ENCODE measurements at places on chromosomes 7 and 10. TPM values are rescaled to one million over a fixed set of nuclear protein-coding genes. Genes with fewer than 3 reads are reported as not detected.

DNA sequence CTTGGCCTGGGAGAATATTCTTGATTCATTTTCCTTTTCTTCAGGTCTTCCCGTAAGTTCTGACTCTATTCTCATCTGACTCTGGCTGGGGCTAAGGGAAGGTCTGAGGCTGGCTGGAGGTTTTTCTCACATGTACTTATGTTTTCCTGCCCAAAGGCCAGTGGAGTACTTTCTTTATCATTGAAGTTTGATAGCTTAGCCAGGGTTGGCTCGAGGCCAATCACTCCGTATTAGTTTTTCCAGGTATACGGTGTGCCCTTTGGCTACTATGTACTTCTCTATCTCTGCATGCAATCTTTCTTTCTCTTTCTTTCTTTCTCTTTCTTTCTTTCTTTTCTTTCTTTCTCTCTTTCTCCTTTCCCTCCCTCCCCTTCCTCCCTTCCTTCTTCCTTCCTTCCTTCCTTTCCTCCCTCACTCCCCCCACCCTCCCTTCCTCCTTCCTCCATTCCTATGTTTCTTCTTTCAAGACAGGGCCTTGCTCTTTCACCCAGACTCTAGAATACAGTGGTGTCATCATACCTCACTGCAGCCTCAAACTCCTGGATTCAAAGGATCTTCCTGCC, 26.8 kb upstream of the VKORC1L1 start:
- no peaks in the 10 kb centered on the region for H3K4me1 ChIP-seq
- no peak for DNase-seq
- H3K36me3 ChIP-seq, result no peaks in the 10 kb centered on the region
- no peak overlapping the region for H3K27ac ChIP-seq
- peaks cover under 1% of the 10 kb centered on the region for H3K27me3 ChIP-seq

- no peaks in the 10 kb centered on the region for H3K4me1 ChIP-seq
- no peak for DNase-seq
- H3K36me3 ChIP-seq, result no peaks in the 10 kb centered on the region
- no peaks in the 10 kb centered on the region for H3K27me3 ChIP-seq
- H3K27ac ChIP-seq, result no peak overlapping the region
These were observed 59.7 kb downstream of the TFAM start for GRCh38 chr10:58444876-58445275.

The TMEM168 gene
- total RNA-seq, result 16.0 TPM

GRCh38 chr10:63657761-63658160, 136.6 kb downstream of the REEP3 start:
- no peaks in the 10 kb centered on the region for H3K4me1 ChIP-seq
- H3K36me3 ChIP-seq, result no peaks in the 10 kb centered on the region
- no peak overlapping the region for H3K4me3 ChIP-seq
- H3K27me3 ChIP-seq, result no peaks in the 10 kb centered on the region

GRCh38 chr10:79336276-79336675, 11.0 kb upstream of the PPIF start:
- peaks cover 7% of the 10 kb centered on the region for H3K4me1 ChIP-seq
- H3K4me3 ChIP-seq, result no peak overlapping the region
- H3K27ac ChIP-seq, result no peak overlapping the region
- H3K36me3 ChIP-seq, result no peaks in the 10 kb centered on the region

GRCh38 chr10:110137142-110137545, 70.3 kb upstream of the MXI1 start:
- peak overlapping the region; percentile 39 for H3K27ac ChIP-seq
- H3K4me1 ChIP-seq, result peaks cover 5% of the 10 kb centered on the region
- no peaks in the 10 kb centered on the region for H3K36me3 ChIP-seq
- H3K4me3 ChIP-seq, result no peak overlapping the region
- no peak for DNase-seq
- no peaks in the 10 kb centered on the region for H3K27me3 ChIP-seq

GRCh38 chr7:145692237-145692950, 424.2 kb upstream of the CNTNAP2 start:
- H3K4me3 ChIP-seq, result no peak overlapping the region
- H3K27ac ChIP-seq, result no peak overlapping the region
- H3K27me3 ChIP-seq, result no peaks in the 10 kb centered on the region
- DNase-seq, result no peak
- no peaks in the 10 kb centered on the region for H3K36me3 ChIP-seq
- no peaks in the 10 kb centered on the region for H3K4me1 ChIP-seq

DNA sequence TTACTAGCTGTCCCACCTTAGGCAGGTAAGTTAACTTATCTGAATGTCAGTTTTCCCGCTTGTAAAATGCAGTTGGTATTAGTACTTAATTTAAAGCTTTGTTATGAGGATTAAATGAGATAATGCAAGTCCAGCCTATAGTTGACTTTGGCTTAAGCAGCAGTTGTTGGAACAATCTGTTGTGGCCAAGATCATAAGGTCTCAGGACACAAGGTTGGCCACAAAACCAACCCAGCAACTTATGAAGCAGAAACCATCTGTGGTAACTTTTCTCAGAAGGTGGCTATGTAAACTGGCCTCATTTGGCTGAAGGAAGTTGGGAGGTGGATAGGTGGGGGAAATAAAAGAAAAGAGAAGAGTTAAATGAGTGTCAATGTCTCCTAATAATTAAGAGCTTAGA, 29.4 kb downstream of the ENTPD1 start:
- H3K36me3 ChIP-seq, result no peaks in the 10 kb centered on the region
- H3K27me3 ChIP-seq, result peaks cover 4% of the 10 kb centered on the region
- H3K4me3 ChIP-seq, result no peak overlapping the region
- no peaks in the 10 kb centered on the region for H3K4me1 ChIP-seq

DNA sequence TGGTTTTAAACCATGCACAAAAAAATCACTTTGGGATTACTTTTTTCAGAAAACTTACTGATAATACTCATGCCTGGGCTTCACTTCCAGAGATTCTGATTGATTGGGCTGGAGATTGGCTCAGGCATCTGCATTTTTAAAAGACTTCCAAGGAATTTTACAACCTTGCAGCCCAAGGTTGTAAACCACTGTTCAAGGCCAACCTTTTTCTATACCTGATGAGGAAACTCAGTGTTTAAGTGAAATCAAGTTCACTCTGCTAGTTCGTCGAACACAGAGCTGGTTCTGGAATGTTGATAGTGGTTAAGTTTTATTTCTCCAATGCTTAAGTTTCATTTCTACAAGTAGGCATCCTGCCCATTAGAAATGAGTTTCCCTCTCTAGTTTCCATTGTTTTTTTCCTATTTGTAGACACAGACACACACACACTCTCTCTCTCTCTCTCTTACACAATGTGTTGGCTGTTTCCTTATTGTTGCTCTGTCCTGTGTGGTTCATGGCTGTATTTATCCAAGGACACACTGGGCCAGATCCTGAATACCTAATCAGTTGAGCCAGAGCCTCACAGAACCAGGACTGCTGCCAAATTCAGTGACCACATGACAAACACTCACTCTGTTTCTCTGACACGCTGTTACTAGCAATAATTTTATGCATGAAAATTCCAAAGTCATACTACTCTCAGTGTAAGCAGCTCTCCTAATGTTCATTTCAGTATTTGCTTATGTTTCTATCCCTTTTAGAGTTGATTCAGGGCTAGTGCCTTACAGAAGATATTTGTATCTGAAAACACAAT, 3.7 kb upstream of the IFIT1B start:
- H3K4me3 ChIP-seq, result no peak overlapping the region
- no peaks in the 10 kb centered on the region for H3K36me3 ChIP-seq
- H3K27ac ChIP-seq, result no peak overlapping the region
- no peak for DNase-seq
- H3K4me1 ChIP-seq, result no peaks in the 10 kb centered on the region

The VAX1 gene
- not detected for total RNA-seq

GRCh38 chr10:44376472-44377099, 8.3 kb downstream of the CXCL12 start:
- H3K27me3 ChIP-seq, result no peaks in the 10 kb centered on the region
- H3K27ac ChIP-seq, result no peak overlapping the region
- H3K4me3 ChIP-seq, result no peak overlapping the region
- H3K4me1 ChIP-seq, result no peaks in the 10 kb centered on the region
- no peaks in the 10 kb centered on the region for H3K36me3 ChIP-seq

- no peaks in the 10 kb centered on the region for H3K4me1 ChIP-seq
- H3K4me3 ChIP-seq, result no peak overlapping the region
- H3K27ac ChIP-seq, result no peak overlapping the region
- H3K36me3 ChIP-seq, result no peaks in the 10 kb centered on the region
- DNase-seq, result no peak
- peaks cover 34% of the 10 kb centered on the region for H3K27me3 ChIP-seq
These were observed 23.6 kb upstream of the PFKP start for GRCh38 chr10:3043512-3044368.

The NYAP1 gene
- total RNA-seq, result 1.2 TPM

The CFAP43 gene
- total RNA-seq, result not detected

The LOXL4 gene
- not detected for total RNA-seq

- no peak overlapping the region for H3K4me3 ChIP-seq
- no peaks in the 10 kb centered on the region for H3K36me3 ChIP-seq
- no peak overlapping the region for H3K27ac ChIP-seq
- H3K27me3 ChIP-seq, result peaks cover 15% of the 10 kb centered on the region
These were observed 16.9 kb upstream of the LAMB4 start for GRCh38 chr7:108147031-108147563.

DNA sequence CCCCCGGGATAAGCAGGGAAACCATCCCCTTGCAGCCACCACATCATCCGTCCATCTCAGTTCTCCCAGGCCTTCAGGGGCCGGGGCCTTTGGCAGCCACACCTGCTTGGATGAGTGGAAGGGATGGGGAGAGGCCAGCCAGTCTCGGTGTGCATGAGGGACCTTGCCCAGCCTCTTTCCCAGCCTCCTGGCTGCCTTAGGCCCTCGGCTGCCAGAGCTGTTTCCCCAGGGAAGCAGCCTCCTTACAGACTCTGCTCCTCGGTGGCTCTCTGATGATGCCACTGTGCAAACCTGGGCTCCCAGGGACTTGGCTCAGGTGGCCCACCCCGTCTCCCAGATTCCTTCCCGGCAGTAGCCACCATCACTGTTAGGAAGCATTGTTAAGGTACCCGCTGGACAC, 14.7 kb downstream of the FGF8 start:
- no peaks in the 10 kb centered on the region for H3K4me1 ChIP-seq
- H3K4me3 ChIP-seq, result no peak overlapping the region
- H3K36me3 ChIP-seq, result no peaks in the 10 kb centered on the region
- DNase-seq, result no peak
- no peak overlapping the region for H3K27ac ChIP-seq

The TDRD1 gene
- 0.37 TPM for total RNA-seq

DNA sequence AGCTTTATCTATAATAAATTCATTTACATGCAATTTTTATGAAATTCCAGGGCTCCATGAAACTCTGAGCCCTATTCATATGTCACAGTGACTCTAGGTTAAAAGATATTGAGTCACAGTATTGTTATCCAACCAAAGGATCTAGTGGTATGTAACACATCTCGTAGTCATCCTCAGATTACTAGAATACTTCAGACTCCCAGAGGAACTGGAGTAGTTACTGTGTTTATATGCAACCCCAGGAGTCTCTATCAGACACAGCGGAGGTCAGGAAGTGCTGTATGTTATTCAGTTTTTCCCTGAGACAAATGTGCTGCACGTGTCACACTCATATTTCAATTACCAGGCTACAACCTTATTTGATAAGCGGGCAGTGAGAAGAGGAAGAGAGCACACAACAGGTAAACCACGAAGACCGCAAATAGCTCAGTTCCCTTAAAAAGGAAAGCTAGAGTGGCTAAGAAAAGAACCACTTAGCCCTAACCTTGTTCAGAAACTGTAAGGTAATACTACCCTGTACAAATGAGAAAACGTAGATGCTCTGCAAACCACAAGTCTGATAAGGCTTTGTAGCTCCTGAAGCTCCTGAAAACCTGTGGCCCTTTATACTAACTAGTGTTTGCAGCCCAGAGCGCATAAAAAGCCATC, 114.0 kb upstream of the CNTNAP2 start:
- no peak for DNase-seq
- H3K4me1 ChIP-seq, result no peaks in the 10 kb centered on the region
- H3K4me3 ChIP-seq, result no peak overlapping the region
- H3K36me3 ChIP-seq, result no peaks in the 10 kb centered on the region

DNA sequence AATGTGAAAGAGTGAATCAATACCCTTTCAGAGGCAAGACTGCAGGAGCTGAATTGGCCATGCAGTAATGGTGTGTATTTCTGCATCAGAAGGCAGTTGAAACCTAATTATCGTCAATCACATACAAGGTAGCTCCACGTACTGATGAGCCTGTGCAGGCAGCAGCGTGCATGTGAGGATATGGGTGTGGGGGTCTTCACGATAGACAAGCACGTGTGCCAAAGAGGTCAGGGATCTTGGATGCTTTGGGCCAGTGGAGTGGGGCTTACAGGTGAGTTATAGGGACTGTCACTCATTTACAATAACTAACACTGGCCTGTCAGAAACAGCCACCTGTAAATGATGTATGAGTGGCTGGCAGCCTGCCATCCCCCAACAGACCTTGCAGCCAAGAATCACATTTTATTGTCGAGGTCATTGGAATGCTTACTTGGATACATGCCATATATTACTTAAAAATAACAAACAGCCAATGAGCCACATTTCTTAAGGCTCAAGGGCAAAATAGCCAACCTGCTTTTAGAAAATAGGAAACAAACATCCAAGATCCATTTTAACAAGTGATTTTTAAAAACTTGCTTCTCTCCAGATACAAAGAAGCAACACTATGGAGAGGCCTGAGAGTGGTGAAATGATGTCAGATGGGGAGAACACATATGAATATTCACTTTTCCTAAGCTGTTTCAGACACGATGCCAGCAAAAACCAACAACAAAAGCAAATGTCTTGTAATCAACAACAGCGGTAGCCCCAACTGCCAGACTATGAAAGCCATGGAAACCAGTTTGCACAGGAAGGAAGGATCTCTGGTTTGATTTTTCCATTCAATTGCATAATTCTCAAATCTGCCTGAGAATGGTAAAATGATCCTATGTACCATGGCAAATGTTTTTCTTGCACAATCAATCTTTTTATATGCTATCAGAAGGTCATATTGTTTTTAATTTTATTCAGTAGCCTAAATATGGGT, 210.7 kb downstream of the SKAP2 start:
- H3K27ac ChIP-seq, result no peak overlapping the region
- H3K36me3 ChIP-seq, result no peaks in the 10 kb centered on the region
- no peaks in the 10 kb centered on the region for H3K4me1 ChIP-seq
- H3K4me3 ChIP-seq, result no peak overlapping the region

GRCh38 chr10:6513476-6513875, 66.6 kb downstream of the PRKCQ start:
- no peak for DNase-seq
- no peaks in the 10 kb centered on the region for H3K27me3 ChIP-seq
- no peak overlapping the region for H3K4me3 ChIP-seq
- peaks cover 33% of the 10 kb centered on the region for H3K4me1 ChIP-seq
- peaks cover 4% of the 10 kb centered on the region for H3K36me3 ChIP-seq

DNA sequence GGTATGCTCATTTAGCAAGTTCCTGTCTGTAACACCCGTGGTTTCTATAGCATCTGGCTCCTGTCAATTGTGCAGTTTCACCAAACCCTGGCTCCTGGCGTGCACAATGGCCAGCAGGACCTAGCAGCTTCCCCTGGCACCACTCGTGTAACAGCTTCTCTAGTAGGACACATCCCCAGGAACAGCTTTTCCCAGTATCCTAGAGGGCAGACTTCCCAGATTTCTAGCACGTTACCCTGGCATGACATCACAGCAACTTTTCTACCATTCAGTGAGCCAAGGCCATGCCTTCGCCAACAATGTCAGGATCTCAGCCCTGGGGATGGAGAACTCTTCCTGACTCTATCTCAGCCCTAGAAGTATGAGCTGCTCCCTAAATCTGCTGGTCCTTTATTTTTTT, 6.5 kb downstream of the YME1L1 start:
- no peak for DNase-seq
- H3K27me3 ChIP-seq, result no peaks in the 10 kb centered on the region
- H3K27ac ChIP-seq, result no peak overlapping the region

Measured in T-cell (primary cell).